ENCODE measurements at places on chromosomes 2 and 18. TPM values are rescaled to one million over a fixed set of nuclear protein-coding genes. Genes with fewer than 3 reads are reported as not detected.

The MALL gene
- total RNA-seq: 6.6 TPM

The IL36A gene
- not detected for total RNA-seq

GRCh38 chr2:98517636-98518035 is 73.0 kb downstream of the INPP4A start:
- no peaks in the 10 kb centered on the region for H3K27me3 ChIP-seq
- no peak overlapping the region for H3K27ac ChIP-seq
- H3K4me1 ChIP-seq: peaks cover 5% of the 10 kb centered on the region
- no peak for DNase-seq

DNA sequence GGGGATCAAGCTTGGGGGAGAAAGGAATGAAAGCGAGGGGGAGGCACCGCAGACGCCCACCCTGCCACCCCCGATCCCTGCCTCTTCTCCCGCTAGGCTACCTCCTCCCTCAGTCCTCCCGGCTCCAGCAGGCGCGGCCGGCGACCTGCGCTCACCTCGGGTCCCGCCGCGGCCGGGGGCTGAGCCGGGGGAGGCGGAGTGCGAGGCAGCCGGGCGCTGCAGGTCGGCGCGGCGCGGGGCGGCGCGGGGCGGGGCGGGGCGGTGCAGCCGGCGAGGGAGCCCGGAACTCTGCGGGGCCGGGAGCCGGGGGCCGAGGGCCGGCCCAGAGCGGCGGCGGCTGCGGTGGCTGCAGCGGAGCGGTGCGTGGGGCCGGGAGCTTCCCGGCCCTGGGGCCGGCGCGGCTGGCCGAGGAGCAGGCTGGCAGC is 477 bp downstream of the ACVR1 start:
- H3K4me3 ChIP-seq: peak overlapping the region; percentile 61
- H3K27me3 ChIP-seq: no peaks in the 10 kb centered on the region
- peaks cover 46% of the 10 kb centered on the region for H3K4me1 ChIP-seq
- peak; percentile 65 for DNase-seq

GRCh38 chr2:60843006-60843405 is 38.4 kb upstream of the REL start:
- H3K4me3 ChIP-seq: no peak overlapping the region
- H3K4me1 ChIP-seq: peaks cover 1% of the 10 kb centered on the region
- no peak for DNase-seq
- H3K27ac ChIP-seq: no peak overlapping the region
- no peaks in the 10 kb centered on the region for H3K36me3 ChIP-seq

DNA sequence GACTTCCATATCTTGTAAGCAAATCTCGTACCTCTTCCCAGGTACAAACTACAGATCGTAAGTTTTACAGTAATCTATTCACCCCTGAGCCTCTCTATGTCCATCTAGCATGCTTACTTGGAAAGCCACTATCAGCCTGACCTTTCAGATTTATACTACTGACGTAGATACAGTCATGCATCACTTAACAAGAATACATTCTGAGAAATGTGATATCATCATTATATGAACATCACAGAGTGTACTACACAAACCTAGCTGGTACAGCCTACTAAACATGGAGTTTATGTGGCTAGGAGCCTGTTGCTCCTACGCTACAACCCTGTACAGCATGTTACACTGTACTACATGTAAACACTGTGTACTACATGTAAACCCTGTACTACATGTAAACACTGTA is 293.2 kb upstream of the ZNF804A start:
- no peaks in the 10 kb centered on the region for H3K4me1 ChIP-seq
- no peak overlapping the region for H3K4me3 ChIP-seq
- DNase-seq: no peak
- H3K27ac ChIP-seq: no peak overlapping the region
- H3K36me3 ChIP-seq: no peaks in the 10 kb centered on the region
- no peaks in the 10 kb centered on the region for H3K27me3 ChIP-seq

- H3K36me3 ChIP-seq: no peaks in the 10 kb centered on the region
- no peak overlapping the region for H3K4me3 ChIP-seq
- no peak overlapping the region for H3K27ac ChIP-seq
- peaks cover 20% of the 10 kb centered on the region for H3K4me1 ChIP-seq
- H3K27me3 ChIP-seq: no peaks in the 10 kb centered on the region
Observed at GRCh38 chr2:65396348-65397026, 35.9 kb downstream of the SPRED2 start.

GRCh38 chr18:22219568-22220355 is 50.4 kb downstream of the GATA6 start:
- H3K27me3 ChIP-seq: no peaks in the 10 kb centered on the region
- no peaks in the 10 kb centered on the region for H3K4me1 ChIP-seq
- no peak overlapping the region for H3K27ac ChIP-seq
- H3K36me3 ChIP-seq: no peaks in the 10 kb centered on the region

DNA sequence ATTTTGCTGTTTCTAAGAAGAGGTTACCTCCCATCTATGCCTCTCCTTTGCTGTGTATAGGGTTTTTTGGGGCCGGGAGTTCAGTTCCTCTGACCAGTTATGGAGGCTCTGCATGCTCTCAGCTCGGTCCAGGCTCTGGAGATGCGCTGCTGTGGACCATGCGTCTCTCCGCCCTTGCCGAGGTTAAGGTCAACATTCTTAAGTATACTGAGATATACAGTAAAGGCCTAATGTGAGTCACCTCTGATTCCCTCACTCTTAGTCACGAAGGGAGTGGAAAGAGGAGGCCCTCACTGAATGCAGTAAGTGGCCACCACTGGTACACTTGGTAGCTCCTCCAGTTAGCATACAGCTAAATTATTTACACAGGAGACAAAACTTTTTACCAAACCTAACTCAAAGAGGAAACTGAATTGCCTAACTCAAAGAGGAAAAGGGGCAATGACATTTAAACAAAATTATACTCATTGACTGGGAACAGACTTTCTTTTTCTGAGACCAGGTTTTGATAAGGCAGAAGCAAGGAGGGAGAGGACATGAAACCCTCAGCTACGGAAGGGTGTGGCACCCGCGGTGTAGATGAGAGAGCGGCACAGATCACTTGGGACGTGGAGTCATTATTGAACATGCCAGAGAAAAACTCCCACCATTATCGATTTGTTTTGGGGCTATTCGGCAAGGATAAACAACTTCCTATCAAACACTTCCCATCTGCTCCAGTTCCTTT is 98.7 kb downstream of the COPS8 start:
- no peak overlapping the region for H3K4me3 ChIP-seq
- no peaks in the 10 kb centered on the region for H3K27me3 ChIP-seq
- H3K27ac ChIP-seq: no peak overlapping the region
- H3K4me1 ChIP-seq: no peaks in the 10 kb centered on the region
